Breast epithelium (tissue), 4 donors: ENCODE measurements at places on chromosomes 2 and 18. TPM values are rescaled to one million over a fixed set of nuclear protein-coding genes. Genes with fewer than 3 reads are reported as not detected.

DNA sequence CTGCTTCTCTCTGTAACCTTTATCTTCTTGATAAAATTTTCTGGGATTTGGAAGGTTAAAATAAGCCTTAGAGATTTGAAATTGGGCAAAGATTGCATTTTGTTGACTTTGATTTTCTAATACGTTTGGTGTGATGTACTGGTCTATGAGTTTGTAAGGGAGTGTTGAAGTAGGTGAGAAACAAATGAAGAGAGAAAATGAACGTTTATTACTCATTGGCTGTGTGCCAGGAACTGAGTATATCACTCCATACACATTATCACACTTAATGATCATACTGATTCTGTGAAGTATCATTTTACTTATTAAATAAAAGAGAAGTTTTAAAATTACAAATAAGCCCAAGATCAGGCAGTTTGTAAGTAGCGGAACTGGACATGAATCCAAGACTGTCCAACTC, 795.1 kb upstream of the ZEB2 start:
- H3K36me3 ChIP-seq, result no peaks in the 10 kb centered on the region
- H3K27ac ChIP-seq, result no peak overlapping the region
- H3K4me3 ChIP-seq, result no peak overlapping the region

GRCh38 chr2:29753671-29754444, 167.5 kb downstream of the ALK start:
- H3K27ac ChIP-seq, result no peak overlapping the region
- H3K27me3 ChIP-seq, result no peaks in the 10 kb centered on the region
- DNase-seq, result no peak
- no peaks in the 10 kb centered on the region for H3K36me3 ChIP-seq
- no peak overlapping the region for H3K4me3 ChIP-seq
- H3K4me1 ChIP-seq, result no peaks in the 10 kb centered on the region

DNA sequence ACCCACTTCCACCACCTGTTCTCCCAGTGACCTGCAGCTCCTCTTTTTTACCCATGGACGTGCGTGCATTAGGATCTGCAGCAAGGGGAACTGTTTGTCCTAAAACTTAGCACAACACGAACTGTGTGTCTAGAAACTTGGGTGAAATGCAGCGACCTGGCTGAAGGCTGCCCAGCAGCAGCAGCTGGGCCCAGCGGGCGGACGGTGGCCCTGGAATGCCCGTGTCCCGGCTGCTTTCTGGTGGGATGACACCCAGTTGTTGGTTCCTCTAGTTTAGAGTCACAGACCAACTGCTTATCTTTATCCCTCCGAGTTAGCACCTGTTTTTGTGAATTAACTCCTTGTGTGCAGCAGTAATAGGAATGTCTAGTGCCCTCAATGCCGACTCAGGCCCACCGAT, 61.9 kb upstream of the PXDN start:
- no peak overlapping the region for H3K27ac ChIP-seq
- H3K27me3 ChIP-seq, result no peaks in the 10 kb centered on the region
- H3K4me3 ChIP-seq, result no peak overlapping the region
- DNase-seq, result no peak
- no peaks in the 10 kb centered on the region for H3K4me1 ChIP-seq

GRCh38 chr2:32833709-32834108, 113.0 kb upstream of the LTBP1 start:
- no peaks in the 10 kb centered on the region for H3K4me1 ChIP-seq
- DNase-seq, result no peak
- H3K36me3 ChIP-seq, result no peaks in the 10 kb centered on the region
- H3K4me3 ChIP-seq, result no peak overlapping the region

DNA sequence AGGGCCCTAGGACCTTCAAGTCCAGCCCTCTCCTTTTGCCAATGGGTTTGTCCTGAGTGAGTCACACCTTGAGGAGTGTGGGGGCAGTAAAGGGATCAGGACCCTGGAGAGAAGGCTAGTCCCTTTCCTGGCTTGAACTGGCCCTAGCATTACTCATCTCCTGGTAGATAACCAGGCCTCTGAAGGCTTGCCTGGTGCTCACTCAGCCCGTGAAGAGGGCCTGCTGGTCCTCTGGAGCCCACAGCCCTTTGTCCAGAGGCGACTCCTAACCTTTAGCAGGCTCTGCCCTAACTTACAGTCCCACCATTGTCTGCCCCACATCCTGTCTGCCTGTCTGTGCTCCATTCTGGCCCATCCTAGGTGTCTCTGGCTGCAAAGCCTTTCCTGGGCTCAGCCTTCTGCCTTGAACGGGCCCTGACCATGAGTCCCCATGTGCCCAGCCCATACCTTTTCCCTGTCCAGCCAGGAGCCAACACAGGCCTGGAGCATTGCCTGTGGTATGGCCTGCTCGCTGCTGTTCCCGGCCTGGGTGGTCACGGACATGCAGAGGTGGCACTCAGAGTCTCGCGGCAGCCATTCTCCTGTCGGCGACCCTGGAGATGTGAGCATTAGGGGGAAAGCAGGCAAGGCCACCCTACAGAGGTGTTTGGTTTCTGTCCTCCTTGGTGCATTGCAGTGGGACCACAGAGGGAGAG, 5.0 kb downstream of the SFTPB start:
- H3K27ac ChIP-seq, result no peak overlapping the region
- no peaks in the 10 kb centered on the region for H3K27me3 ChIP-seq
- H3K36me3 ChIP-seq, result no peaks in the 10 kb centered on the region
- no peak for DNase-seq

GRCh38 chr18:57220930-57221483, 74.1 kb downstream of the BOD1L2 start:
- H3K4me1 ChIP-seq, result no peaks in the 10 kb centered on the region
- no peaks in the 10 kb centered on the region for H3K36me3 ChIP-seq
- DNase-seq, result no peak

DNA sequence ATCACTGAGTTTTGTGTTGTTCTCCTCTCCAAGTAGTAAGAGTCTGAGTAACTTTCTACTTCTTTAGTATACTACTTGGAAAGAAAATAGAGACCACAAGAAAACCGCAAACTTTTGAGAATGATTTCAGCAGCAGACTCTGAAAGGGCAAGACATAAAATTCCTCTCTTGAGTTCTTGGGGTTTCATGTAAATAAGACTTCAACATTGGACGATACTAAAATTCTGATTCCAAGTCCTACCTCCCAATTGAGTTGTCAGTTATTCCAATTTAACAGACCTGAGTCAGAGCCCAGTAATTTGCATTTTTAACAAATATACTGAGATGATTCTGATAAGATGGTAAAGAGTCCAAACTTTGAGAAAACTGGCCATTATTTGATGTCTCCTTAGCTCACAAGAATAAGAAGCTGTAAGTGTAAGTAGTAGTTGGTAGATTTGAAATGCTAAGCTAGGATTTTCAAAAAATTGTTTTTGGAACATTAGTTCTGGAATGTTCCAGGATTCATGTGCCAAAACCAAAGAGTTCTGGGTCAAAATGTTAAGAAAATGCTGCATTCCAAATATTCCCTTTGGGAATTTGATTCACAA, 261.6 kb upstream of the SPOPL start:
- H3K4me3 ChIP-seq, result no peak overlapping the region
- no peaks in the 10 kb centered on the region for H3K36me3 ChIP-seq
- DNase-seq, result no peak
- H3K4me1 ChIP-seq, result no peaks in the 10 kb centered on the region
- no peaks in the 10 kb centered on the region for H3K27me3 ChIP-seq

The NEURL3 gene
- total RNA-seq, result not detected

The NLRC4 gene
- 1.3 TPM for total RNA-seq

DNA sequence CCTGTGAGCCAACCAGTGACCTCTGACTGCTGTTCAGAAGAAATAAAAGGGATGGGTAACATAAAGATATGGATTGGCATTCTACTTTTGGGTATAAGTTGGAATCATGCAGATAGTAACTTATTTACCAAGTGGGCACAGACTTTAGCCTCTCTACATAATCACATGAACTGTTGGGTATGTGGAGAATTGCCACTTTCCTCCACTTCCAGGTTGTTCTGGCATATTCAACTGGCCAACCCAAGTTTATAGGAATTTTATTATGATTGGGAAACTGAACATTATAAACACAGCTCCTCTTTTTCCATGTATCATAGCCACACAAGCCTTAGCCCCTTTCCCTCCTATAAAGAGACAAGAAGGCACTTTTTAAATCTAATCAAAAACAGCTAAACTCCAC, 179.3 kb downstream of the RNF152 start:
- H3K4me1 ChIP-seq, result no peaks in the 10 kb centered on the region
- H3K36me3 ChIP-seq, result no peaks in the 10 kb centered on the region
- no peak overlapping the region for H3K4me3 ChIP-seq

The SPDYA gene
- total RNA-seq, result 0.98 TPM

The MGAT4A gene
- 34.4 TPM for total RNA-seq

DNA sequence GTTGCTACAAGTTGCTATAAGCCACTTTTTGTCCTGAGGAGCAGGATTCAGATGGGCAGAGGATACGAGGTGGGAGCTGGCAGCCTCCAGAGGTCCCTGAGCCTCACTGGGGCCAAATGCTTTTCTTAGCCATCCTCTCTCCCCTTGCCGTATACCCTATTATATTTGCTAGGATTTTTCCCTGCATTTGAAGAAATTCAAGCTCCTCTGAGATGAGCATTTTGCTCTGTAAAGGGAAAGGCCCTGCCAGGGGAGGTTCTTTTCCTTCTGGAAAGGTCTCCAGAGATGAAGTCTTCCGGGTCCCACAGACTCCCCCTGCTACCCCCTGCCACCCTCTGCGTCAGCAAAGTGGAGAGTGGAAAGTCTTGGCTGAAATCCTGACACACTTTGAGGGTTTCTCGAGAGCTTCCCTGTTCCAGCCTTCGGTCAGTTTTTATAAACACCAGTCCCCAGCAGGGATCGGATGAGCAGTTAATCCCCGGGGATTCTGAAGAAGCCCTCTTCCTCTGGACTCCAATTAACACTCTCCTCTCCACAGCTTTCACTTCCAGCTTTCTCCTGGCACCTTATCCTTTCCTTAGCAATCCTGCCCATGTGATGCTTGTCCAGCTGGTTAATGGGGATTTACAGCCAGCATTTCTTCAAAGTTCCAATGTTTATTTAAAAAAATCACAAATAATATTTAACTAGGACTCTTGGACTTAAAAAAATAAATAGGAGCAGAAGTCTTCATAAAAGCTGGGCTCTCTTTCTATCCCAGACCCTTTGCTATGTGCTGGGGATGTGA, 13.1 kb downstream of the CYRIA start:
- H3K27me3 ChIP-seq, result no peaks in the 10 kb centered on the region
- no peak for DNase-seq
- H3K4me3 ChIP-seq, result peak overlapping the region; percentile 34
- H3K4me1 ChIP-seq, result peaks cover 32% of the 10 kb centered on the region

The DCDC2C gene
- 0.59 TPM for total RNA-seq

The LIMS4 gene
- 1.3 TPM for total RNA-seq
